ENCODE measurements at places on chromosomes 1 and 21.

DNA sequence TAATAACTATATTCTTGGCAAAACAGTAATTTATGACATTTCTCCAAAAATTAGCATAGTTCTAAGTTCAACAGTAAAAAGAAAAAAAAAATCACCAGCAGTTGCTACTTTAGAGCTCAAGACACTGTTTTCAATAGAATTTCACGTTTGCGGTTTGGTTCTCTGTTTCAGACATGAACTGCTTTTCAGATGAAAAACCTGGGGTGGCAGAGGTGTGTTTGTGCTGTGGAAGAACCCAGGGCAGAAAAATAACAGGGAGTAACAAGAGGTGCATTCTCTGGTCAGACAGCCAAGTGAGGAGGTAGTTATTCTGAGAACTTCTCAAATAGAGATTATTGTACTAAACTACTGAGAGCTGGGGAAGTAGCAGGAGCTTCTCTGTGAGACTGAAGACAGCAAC, 9.0 kb downstream of the NRAS start:
- no peak for DNase-seq

DNA sequence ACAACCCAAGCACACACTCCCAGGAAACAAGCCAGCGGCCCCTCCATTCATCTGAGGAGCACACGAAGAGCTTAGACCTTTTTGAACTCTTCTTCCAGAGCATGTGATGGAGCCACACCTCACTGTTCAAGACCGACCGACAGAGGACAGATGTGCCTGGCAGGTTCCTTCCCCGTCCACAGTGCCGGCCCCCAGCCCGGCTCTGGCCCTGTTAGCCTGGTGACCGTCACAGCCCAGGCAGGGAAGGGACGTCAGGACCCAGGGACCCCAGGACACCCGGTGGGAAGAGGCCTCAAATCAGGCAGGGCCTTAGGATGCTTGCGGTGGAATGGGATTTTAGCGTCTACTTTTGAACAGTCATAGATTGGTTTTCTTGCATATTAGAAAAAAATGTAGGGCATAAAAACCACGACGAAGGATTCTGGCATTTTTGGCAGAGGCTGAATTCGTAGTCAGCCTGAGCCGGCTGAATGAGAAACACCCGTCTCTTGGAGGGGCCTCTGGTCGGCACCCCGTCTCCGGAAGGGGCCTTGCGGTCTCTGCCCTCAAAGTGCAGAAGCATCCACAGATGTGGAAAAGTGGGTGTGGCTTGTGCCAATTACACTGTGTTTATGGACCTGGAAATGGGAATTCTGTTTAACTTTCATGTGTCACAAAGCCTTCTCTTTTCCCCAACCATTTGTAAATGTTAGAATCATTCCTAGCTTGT, 79.3 kb downstream of the SIK1 start:
- DNase-seq = no peak

- no peak for DNase-seq
These were observed 146.3 kb upstream of the DNAH14 start for GRCh38 chr1:224783006-224783651.

GRCh38 chr21:31124010-31124409, 85.7 kb upstream of the KRTAP19-8 start:
- no peak for DNase-seq

GRCh38 chr21:14959343-14959742, 105.5 kb downstream of the NRIP1 start:
- DNase-seq = no peak

DNA sequence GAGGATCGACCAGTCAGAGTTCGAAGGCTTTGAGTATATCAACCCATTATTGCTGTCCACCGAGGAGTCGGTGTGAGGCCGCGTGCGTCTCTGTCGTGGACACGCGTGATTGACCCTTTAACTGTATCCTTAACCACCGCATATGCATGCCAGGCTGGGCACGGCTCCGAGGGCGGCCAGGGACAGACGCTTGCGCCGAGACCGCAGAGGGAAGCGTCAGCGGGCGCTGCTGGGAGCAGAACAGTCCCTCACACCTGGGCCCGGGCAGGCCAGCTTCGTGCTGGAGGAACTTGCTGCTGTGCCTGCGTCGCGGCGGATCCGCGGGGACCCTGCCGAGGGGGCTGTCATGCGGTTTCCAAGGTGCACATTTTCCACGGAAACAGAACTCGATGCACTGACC, 9.6 kb downstream of the FAAP20 start:
- DNase-seq = no peak

DNA sequence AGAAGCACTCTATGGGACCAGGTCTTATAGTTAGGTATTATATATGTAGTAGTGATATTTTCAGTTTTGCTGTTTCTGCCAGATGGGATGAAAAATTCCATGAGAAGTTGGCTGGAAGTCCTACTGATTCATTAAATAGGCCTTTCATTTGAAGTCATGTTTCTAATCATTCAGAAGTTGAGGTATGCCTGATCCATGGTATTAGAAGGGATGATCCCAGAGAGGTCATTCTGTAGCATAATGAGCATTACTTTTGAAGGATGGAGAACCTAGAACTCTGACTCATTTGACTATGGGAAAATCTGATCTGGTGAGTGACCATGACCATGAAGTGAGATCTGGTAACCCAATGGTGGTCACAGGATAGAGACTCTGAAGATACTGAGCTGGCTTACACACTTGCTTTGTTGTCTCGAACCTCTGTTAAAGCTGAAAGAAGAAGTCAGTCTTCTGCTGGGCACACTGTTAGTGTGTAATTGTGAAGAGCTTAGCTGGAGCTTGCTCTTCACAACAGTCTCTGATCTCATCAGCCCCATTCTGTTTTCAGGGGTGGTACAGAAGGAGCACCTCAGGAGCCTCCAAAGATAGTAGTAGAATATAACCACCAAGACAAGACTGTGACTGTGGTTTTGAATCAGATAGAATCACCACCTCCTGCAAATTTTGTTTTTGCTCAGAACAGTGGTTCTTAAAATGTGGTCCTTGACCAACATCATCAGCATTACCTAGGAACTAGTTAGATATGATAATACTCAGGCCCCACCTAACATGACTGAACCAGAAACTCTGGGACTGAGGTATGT, 9.0 kb downstream of the MGST3 start:
- no peak for DNase-seq

DNA sequence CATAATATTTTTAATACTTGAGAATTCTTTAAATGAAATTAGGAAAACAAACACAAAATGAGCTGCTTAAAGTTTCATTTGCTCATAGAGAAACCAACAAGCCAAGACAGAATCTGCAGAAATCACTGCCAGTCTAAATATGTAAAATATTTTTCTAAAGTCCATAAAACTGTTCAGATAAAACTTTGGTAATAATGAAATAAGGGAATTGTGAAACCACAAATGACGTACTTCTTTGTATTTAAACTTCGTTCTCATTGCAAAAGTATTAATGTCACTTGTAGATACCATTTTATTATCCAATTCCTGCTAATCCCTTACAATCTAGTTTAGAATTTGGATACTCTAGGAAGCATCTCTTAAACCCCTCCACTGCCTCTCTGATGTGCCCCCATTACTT, 234.5 kb upstream of the NEGR1 start:
- no peak for DNase-seq

GRCh38 chr1:174204697-174205308, 45.5 kb downstream of the RABGAP1L start:
- peak; percentile 4 for DNase-seq

- DNase-seq = no peak
These were observed 33.1 kb downstream of the LRRC71 start for GRCh38 chr1:156953571-156953970.

- no peak for DNase-seq
These were observed 5.4 kb upstream of the TOE1 start for GRCh38 chr1:45334308-45335245.

- DNase-seq = no peak
These were observed 94.9 kb downstream of the MAB21L3 start for GRCh38 chr1:116205941-116206679.

DNA sequence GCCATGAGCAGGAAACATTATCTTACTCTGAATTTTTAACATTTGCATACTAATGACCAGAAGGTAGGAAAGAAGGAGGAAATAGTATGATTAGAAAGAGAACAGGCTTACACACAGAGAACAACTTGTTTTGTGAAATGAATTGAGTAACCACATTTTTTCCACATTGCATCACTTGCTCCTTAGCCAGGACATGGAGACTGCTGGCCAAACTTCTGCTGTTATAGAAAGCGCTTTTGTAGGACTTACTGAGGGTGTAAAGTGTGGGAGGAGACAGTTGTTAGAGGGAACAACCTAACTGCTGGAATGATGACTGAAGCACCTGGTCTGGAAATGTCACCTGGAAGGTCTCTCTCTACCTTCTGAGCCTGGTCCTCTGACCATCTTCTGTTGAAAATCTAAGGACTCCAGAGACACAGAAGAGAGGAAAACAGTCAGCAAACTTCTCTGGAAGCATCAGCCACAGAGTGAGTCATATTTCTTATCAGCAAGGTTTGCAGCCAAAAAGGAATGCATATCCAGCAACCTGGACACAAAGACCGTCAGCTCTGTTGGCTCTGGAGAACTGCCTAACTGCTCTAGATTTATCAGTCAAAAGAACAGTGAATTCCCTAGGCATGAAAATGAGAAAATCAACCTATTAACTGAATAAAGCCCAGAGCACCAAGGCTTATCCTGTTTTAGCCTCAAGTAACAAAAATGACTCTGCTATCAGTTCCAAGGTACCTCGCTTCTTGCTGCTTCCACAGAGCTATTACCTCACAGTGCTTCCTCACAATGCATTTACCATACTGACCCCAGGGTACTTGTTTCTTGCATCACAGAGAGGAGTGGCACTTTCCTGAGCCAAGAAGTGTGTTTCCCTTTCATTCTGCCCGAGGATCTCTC, 88.0 kb upstream of the SLFNL1 start:
- DNase-seq = no peak

- DNase-seq = no peak
These were observed 1182.6 kb downstream of the AMY1C start for GRCh38 chr1:104932030-104932915.

- no peak for DNase-seq
These were observed 1.5 kb upstream of the CD244 start for GRCh38 chr1:160864173-160864572.

GRCh38 chr1:59394706-59395425, 98.0 kb downstream of the FGGY start:
- no peak for DNase-seq

GRCh38 chr21:16363518-16363917, 633.7 kb downstream of the USP25 start:
- DNase-seq = no peak

GRCh38 chr1:168491527-168492164, 52.2 kb downstream of the XCL2 start:
- DNase-seq = no peak

- DNase-seq = no peak
These were observed 741.4 kb downstream of the KCNT2 start for GRCh38 chr1:195866781-195867222.

DNA sequence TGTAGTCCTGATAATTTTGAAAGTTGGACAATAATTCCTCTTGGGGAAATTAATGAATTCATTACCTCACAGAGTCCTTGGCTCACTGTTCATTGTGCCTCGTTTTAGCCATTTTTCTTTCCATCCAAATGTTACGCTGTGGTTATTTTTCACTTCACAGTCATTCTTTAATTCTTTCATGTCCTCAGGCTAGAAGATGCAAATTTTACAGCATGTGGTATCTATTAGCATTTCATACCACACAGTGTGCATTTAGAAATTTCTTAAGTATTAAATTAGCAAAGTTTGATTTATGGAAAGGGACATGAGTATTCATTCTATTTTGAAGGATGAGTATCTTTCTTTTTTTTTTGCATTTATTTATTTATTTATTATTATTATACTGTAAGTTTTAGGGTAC, 18.4 kb downstream of the OR2L3 start:
- DNase-seq = no peak

Measured in activated CD4-positive, alpha-beta T cell treated with anti-CD3 and anti-CD28 coated beads, Interleukin-2, amount 50 U/mL, for 24 hours (primary cell).